GM04504 (cell line): ENCODE measurements at places on chromosomes 2 and 18.

DNA sequence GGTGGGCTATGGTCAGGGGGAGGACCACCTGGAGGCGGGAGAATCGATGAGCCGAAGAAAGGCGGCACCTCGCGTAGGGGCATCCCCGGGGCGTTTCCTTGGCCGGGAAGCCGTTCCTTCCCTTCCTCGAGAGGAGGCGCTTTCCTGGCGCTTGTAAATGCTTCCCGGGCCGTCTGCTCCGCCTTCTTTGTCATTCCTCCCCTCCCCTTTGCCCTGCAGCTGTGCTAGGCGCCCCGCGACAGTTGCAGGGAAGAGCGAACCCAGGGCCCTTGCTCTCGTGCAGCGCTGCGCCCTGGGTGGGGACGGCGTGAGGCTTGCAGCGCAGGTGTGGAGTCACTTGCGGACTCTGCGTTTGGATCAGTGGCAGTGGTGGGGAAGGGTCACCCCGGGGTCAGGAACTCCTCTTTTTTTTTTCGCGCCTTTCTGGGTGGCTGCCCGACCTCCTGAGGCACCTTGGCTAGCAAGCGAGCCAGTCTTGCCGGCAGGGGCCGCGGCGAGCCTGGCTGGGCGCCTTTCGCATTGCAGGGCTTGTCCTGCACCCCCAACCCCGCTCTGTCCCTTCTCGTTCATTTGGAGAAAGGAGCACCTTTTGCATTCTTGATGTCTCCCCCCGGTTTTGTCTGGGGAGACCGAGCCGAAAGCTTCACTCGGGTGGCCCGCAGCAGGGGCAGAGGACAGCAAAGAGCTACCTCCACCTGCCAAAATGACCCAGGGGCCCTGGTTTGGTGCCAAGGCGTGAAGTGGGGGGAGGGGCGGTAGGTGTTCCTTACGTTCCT, 858 bp downstream of the KCNS3 start:
- no peak for DNase-seq

GRCh38 chr18:25322806-25323205, 29.2 kb downstream of the ZNF521 start:
- DNase-seq, result no peak

- DNase-seq, result no peak
Measured at GRCh38 chr18:60100778-60101177, 201.0 kb downstream of the PMAIP1 start.

DNA sequence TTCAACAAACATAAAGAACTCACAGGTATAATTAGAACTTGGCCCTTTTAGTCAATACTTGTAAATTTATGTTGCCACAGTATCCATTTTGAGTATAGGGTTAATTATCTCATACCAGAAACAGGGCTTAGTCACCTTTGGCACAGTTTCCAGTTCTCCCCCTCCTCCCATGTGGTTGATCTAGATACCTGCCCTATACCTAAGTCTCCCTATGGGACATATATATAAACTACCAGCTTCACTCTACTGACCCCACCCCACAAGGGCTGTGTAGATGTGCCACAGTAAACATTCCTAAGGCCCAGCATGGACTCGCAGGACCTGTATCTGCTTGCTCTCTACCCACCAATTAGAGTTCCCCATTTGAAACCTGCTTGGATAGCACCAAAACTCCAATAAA, 371.7 kb upstream of the RND3 start:
- DNase-seq, result no peak

DNA sequence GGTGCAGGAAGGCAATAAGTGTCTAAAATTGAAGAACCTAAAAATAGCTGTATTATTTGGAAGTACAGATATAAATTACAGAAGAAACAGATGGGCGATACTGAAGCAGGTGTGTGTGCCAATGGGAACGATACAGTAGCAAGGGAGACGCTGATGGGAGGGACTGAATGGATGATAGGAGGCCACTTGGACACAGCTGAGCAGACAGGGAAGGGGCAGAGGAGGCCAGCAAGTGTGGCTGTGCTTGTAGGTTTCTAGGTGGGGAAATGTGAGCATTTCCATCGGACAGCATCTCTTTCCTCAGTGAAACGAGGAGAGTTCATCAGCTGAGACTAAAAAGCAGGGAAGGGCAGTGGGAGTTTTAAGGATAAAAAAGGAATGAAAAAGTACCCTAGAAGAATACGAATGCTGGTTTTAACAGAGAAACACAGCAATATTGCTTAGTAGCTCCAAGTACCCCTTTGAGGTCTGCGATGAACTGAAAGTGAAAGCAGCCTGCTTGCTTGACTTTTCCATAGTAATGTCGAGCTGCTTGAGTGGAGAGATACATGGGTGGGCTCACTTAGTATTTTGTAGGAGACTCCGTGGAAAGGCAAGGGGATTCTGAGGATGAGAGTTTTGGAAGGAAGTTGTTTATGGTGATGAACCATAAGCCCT, 91.7 kb upstream of the EPC2 start:
- DNase-seq, result no peak

DNA sequence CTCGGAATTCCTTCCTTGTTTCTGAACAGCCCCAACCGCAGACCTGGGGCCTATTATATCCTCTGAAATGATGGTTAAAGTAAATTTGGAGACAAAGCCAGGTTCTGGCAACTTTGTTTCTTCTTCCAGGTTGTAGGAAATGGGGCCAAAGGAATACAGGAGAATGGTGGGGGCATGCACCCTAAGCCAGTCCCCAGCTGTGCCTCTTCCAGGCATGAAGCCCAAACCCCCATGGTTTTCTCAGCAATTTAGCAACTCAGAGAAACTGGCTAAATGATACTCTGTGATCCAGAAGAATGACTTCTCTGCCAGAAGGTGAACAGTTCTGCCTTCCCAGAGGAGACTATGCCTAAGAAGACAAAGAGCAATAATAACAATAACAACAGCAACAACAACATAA, 635.0 kb upstream of the FANCL start:
- DNase-seq, result no peak

DNA sequence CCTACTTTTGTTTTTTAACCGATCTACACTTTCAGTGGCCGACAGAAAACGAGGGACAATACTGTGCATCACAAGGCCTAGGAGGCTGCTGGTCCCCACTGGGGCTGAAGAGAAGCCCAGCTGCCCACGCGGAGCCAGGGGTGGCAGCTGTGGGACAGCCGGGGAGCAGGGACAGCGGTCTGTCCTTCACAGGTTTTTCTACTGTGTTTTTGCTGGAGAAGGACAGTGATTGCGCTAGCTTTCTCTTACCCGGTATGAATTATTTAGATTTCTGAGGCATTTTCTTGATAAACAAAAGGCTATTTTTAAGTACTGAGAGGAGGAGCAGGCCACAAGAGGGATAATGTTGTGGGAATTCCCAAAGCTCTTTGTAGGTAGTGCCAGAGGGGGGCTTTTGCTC, 219.8 kb downstream of the ATAD2B start:
- no peak for DNase-seq

DNA sequence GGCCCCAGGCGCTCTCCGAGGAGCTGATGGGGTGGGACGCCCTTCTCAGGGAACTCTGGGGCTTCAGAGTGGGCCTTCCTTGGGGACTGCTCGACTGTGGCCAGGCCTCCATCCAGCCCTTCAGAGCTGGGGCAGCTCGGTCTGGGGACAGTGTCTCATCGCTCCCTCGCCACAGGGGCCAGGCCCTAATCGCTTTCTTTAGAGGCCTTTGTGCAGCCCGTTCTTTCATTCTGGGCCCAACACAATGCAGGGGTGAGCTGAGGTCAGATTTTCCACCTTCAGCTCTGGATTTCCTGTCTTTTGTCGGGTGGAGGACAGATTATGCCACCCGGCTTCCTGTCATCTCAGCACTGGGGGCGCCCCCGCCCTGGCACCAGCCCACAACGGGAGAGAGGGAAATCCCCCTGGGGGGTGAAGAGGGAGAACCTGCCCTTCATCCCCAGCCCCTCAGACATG, 25.2 kb downstream of the MYCN start:
- DNase-seq, result no peak
